ENCODE measurements at places on chromosomes 6 and 20. TPM values are rescaled to one million over a fixed set of nuclear protein-coding genes. Genes with fewer than 3 reads are reported as not detected.

The OPN5 gene
- total RNA-seq = not detected

The CCDC167 gene
- 45.9 TPM for total RNA-seq

The SLC22A2 gene
- total RNA-seq = not detected

The ADAM33 gene
- 0.76 TPM for total RNA-seq

The RAET1L gene
- total RNA-seq = not detected

The MUC21 gene
- not detected for total RNA-seq

The PTK6 gene
- not detected for total RNA-seq

The EYS gene
- total RNA-seq = 0.32 TPM

The TXLNB gene
- total RNA-seq = 0.15 TPM

The FAM209B gene
- not detected for total RNA-seq

The SPATA25 gene
- total RNA-seq = 0.97 TPM

The GJA1 gene
- 663 TPM for total RNA-seq

The APOBEC2 gene
- not detected for total RNA-seq

The DYNLT2 gene
- total RNA-seq = 0.97 TPM

The FAM83D gene
- 43.8 TPM for total RNA-seq

The PSMB9 gene
- 89.1 TPM for total RNA-seq

The NOTCH4 gene
- total RNA-seq = 52.3 TPM

Data from epithelial cell of umbilical artery (primary cell).